ENCODE measurements at places on chromosomes 5 and 9.

DNA sequence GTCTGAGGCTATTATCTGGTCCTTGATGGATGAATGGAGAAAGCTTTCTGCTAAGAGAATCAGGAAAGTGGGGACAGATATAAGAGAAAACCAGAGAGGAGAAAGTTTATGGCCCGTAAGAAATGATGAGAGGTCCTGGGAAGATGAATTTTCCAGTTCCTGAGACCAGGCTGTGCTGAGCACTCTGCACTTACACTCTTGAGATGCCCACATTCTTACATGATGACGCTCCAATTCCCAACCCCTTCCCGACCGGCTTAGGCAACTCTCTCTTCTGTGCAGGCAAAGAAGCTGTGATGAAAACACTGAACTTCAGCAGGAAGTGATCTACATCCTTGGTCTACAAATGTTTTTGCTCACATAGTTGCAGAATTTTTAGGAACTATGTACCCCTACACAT lies 417.0 kb downstream of the ARHGEF28 start:
- no peak for DNase-seq

DNA sequence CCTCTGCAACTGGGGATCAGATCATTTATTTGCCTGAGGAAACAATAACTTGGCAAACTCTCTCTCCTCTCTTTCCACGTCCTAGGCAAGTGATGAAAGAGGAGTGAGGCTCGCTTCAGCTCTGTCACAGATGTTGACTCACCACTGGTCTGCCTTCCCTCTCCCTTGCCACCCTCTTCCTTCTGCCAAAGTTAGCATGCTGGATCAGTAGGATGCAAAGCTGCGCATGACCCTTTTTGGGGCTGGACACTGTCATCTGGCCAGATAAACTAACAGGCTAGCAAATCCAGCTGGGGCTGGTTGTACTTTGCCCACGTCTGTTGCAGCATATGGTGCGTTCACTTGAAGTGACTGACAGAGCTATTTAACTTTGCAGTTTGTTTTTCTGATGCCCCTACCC lies 36.2 kb upstream of the SMARCA2 start:
- DNase-seq: no peak

GRCh38 chr9:109411798-109412352 lies 86.2 kb downstream of the PTPN3 start:
- DNase-seq: peak; percentile 27

GRCh38 chr5:155905364-155905763 lies 421.6 kb upstream of the SGCD start:
- no peak for DNase-seq

DNA sequence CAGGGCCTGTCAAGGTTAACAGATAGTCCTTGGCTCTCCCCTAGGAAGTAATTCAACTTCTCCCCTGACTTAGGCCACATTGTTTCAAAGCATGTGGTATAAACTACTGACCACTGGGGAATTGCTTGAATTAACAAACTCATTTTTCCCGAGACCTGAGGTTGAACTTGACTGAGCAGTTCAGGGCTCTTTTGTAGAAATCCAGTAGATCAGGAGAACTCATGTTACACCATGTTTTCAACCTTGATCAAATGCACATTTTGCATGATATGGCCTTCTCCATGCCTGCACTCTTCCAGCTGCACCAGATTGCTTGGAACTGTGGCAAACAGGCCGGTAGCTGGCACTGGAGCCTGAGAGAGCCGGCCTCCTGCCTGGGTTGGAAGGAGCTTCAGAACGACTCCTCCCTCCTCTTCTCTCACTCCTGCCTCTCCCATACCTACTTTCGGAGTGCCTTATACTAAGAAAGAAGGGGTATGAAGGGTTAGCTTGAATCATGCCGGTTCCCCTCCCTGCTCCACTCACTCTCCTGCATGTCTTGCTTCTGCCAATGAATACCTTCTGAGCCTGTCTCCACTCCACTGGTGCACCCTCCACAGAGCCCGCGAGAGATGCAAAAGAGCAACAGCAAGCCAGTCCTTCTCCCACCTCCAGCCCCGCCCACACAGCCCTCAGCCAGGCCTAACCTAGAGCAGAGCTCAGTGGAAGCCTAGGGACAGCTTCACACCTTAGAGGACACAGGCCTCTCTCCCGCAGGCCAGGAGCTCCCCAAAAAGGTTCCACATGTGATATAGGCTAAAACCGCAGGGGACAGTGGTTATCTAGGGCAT lies 159.4 kb downstream of the MACROH2A1 start:
- DNase-seq: no peak

DNA sequence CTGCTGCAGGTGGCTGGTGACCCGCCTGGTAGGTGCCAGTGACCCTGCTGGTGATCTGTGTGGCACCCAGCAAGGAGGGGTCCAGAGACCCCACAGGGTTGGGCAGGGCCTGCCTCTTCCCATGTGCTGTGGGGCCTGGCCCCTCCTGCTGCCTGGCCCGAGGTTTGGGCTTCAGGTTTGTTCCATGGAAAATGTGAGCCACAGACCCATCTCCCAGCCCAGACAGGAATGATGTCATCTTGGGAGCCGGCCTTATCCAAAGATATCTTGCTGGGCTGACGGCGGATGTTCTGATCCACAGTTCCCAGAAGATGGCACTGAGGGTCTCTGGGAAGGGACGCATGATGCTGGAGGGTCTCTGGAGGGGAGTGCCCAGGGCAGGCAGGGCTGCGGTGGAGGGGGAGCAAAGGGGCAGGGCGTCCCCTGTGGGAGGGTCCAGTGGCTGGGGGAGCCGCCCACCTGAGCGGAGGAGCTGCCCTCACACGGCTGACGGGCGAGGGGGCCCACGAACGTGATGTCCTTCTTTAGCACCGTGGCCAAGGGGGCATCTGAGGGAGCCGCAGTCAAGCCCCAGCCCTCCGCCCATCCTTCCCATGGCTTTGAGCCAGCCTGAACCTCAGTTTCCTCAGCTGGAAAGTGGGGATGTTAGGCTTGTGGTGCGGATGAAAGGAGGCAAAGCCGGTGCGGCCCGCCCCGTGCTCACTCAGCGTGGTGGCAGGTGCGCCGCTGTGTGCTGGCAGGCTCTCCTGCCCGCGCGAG lies 68.1 kb downstream of the COL5A1 start:
- no peak for DNase-seq

DNA sequence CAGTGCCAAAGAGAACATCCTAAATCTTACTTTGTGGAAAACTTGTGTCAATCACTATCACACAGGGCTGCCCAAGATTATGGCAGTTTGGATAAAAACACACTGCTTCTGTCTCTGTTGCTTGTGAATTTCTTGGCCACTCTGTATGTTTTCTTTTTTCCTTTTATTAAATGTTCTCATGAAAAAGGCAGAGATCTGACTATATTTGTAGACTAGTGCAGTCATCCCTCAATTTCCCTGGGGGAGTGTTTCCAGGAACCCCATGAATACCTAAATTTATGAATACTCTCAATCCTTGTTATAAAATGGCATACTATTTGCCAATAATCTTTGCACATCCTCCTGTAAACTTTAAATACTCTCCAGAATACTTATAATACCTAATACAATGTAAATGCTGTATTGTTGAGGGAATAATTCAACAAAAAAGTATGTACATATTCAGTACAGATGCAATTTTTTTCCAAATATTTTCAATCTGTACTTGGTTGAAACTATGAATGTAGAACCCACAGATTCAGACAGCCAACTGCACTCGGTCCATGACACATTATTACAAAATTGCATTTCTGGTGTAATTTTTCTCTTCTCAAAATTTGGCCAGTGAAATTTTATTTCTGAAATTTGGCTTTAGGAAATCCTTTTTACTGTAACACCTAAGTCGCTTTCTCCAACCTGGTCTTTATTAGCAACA lies 391.9 kb upstream of the PRR16 start:
- no peak for DNase-seq

- no peak for DNase-seq
Measured at GRCh38 chr5:137666901-137667300, 69.0 kb downstream of the KLHL3 start.

- DNase-seq: no peak
Measured at GRCh38 chr9:600006-600405, 241.5 kb upstream of the DMRT1 start.

DNA sequence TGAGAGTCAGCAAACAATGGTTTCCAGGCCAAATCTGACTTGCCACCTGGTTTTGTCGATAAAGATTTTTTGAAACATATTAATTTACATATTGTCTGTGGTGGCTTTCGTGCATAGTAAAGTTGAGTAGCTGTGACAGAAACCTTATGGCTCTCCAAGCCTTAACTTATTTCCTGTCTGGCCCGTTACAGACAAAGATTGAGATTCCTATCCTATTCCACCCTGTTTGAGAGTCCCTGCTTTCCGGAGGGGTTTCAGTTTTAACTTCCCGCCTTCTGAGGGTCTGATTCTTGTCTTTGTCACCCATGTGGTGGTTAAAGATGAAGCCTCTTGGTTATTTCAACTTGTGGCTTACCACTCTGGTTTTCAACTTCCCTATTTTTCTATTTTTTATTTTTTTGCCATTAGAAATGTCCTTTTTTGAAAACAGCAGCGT lies 11.4 kb downstream of the OTULIN start:
- no peak for DNase-seq

DNA sequence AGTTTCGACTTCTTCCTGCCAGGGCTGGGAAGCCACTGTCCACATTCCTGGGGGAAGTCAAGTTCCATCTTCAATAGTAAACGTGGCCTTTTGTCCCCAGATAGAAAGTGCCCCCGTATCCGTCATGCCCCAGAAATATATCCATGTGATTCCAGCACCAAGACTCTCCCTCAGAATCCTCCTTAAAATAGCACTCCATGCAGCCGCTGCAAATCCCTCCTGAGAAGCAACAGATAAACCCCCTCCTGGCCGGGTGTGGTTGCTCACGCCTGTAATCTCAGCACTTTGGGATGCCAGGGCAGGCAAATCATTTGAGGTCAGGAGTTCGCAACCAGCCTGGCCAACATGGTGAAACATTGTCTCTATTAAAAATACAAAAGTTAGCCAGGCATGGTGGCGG lies 126.1 kb downstream of the OLFM1 start:
- DNase-seq: no peak

DNA sequence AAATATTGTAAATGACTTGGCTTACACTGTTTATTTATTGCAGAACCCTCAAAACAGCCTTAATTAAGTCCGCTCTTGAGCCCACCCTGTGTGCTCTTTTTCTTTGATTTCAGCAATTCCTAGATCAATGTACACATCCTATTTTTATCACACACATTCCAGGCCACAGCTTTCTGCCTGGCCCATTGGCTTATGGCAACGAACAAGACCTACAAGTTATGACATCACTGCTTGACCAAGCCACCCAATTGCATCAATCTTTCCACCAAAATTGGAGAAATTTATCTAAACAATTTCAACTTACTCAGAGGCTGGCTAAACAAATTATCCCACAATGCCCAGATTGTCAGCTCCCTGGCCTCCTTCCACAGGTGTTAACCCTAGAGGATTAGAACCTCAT lies 158.4 kb downstream of the CPLANE1 start:
- DNase-seq: no peak

- no peak for DNase-seq
Measured at GRCh38 chr5:159005062-159005461, 94.7 kb downstream of the EBF1 start.
